ENCODE measurements at places on chromosomes 1 and 21.

DNA sequence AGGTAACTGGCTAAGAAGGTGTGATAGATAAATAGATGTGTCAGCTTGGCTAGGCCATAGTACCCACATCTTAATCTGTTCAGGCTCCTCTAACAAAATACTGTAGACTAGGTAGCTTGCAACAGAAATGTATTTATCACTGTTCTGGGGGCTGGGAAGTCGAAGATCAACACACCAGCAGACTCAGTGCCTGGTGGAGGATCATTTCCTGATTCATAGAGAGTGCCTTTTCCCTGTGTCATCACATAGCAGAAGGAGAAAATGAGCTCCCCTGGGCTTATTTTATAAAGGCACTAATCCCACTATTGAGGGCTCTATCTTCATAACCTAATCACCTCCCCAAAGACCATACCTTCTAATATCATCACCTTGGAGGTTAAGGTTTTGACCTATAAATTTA, 532.7 kb upstream of the OLFM3 start:
- DNase-seq = no peak

DNA sequence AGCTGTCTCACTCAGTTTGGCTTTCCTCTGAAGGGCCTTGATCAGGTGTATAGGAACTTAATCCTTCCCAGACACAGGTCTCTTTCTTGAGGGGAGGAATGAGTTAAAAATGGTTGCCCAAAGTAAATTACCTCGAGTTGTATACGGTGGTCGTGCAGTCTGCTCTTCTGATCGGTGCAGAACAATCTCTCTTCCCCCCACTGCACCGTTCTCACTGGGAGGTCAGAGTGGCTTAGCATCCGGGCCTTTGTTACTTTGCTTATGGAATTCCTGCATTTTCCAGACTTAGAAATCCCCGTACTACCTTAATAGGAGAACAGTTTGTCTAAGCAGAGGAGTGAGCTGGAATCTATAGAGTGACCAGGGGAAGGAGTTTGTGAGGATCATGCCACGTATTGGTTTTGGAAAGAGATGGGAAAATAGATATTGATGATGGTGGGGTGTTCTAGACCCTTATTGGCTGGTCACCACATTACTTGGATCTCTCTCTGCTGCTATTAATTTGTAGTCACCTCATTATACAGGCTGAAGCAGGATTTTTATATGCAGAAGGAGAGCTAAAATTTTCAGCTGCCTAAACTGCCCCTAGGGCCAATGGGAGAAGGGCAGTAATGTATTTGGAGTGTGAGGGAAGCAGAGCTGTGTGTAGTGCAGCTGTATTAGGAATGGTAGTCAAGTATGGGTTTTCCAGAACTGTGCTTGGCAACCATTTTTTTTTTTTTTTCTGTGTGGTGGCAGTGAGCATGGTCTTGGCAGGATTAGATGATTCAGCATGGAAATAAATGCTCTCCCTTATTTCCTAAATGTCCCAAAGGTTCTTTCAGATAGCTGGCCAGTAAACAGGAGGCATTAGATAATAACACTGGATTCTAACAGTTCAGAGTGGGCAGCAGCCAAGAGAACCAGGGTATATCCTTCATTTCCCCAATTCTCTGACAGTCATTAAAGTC, 81.5 kb downstream of the NDUFS5 start:
- peak; percentile 63 for DNase-seq

DNA sequence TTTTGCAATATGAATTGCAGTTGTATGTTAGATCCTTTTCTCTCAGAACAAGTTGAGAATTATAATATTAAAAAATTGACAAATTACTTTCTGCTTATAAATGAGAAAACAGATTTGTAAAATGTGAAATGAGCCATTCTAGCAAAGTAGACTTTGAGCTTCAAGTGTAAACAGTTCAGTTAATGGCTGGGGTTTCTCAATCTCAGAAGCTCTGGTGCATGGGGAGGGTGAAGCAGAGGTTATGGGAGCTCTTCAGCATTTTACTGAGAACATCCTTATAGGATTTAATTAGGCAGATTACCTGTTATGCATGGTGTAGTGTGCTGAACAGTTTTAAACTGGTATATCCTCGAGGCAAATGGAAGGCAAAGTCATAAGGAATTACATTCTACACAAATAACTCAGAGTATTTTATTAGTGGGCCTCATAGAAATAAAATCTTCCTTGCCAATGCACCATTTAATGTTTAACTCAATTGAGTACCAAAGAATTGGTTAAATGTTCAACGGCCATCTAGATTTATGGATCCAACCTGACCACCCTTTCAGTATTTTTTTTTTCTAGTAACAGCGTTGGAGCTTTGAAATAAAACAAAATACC, 1143.6 kb upstream of the ADGRL2 start:
- no peak for DNase-seq

DNA sequence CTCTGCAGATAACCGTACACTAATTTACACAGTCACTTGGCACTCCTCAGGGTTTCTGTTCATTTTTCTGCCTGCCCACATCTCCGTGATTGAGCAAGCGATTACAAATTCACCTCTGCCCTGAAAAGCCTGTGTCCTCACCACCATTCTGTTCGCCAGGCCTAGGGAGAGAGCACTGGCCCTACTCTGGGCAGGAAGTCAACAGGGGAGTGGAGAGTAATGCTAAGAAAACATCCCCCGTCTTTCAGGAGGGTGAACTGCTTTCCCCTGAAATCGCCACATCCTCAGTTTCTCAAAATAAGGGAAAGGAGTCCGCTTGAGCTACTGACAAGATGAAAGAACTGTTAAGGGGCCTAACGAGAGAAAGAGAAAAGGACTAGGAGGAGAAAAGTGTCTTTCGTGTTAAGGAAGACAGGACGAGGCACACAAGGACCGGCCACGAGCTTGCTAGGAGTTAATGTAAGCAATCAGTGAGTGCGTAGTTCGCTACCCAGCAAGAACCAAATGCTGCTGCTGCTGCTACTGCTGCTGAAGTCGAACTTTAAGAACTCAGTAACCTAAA, 632 bp downstream of the PEX19 start:
- DNase-seq = no peak

DNA sequence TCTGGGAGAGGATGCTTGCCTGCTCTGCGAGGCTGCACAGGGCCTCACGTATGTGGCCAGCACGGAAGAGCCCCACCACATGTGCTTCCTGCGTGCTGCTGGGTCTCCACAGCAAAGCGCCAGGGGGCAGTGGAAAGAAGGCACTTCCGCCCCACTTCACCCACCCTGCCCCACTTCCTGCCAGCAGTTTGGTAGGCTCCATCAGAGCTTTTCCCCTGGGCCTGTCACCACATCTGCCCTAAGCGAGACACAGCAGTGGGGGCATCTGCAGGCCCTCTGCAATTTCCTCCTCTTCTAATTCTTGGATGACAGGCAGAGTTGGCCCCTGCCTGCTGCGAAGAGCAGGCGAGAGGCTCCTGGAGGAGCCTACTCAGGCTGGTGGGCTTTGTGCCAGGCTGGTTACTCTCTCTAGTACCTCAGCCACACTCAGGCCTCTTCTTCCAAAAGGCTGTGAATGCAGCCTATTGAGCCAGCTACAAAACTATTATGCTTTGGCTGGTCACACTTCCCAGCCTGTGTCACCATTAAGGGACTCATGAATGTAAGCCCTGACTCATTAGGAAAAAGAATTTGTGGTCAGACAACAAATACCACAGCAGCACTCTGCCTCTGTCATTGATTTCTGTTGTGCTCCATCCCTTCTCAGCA, 25.0 kb downstream of the CD244 start:
- DNase-seq = peak; percentile 29

GRCh38 chr1:213227458-213227857, 176.4 kb downstream of the RPS6KC1 start:
- no peak for DNase-seq

GRCh38 chr1:81208441-81208840, 592.3 kb upstream of the ADGRL2 start:
- DNase-seq = no peak

GRCh38 chr21:44331650-44332307, 7.4 kb downstream of the CFAP410 start:
- no peak for DNase-seq

DNA sequence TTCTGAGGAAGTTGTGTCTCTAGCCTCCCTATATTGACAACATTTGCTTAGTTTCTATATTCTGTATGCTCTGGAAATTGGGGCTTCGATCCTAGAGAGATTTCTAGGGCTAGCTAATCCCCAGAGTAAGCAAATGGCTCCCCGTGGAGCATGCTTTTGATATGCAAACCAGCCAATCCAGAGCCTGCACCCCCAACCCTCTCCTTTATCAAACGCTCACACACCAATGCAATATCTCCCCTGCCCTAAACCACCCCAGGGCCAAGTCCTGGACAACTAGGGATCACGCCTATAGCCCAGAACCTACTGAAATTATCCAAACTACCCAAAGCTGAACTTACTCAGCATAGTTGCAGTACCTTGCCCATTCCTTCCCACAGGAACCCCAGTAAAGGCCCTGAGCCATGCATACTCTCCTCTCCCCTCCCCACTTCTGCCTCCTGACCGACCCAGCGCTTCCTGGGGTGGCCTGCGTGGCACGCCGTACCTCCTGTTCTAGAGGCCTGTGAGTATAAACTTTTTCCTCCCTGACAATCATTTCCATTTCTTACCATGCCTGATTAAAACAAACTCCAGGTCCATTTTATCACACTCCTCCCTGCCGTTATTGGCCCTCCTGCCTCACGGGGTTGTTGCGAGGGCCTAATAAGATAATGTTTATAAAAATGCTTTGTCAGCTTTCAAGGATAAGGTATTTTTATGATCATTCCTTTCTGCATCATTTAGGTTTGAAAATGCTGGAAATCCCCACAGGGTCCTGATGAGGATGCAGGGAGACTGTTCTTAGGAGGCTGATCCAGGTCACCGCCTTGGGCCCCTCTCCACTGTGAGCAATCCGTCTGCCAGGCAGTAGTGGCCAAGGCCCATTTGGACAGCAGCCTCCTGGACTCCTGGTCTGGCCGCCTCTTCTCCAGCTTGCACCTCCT, 102.7 kb downstream of the TENT5C start:
- DNase-seq = no peak

GRCh38 chr1:58650141-58650540, 49.7 kb downstream of the MYSM1 start:
- no peak for DNase-seq

- DNase-seq = no peak
These were observed 72.3 kb downstream of the TNR start for GRCh38 chr1:175671066-175671465.

DNA sequence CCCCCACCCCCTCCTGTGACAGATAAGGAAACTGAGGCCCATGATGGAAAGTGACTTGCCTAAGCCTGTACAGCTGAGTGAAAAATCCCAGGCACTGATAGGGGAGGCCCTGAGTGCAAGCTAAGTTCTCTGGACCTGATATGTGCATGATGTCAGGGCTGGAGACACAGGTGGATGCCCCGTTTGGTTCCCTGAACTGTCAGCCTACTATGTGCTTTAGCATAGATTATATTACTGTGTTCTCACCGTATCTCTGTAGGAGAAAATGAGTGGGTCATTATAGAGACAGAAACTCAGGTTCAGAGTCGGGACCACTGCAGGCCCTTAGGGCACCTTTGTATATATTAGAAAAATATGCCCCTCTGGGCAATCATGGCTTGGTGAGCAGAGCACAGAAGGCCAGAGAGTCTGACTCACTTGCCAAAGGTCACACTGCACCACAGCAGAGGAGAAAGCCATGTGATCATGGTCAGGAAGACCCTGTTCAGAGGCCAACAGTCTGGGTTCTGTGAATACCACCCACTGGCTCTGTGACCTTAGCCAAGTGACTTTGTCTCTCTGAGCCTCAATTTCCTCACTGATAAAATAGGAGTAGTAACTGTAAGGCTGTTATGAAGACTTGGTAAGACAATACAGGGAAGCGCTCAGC, 145.8 kb upstream of the WNT4 start:
- no peak for DNase-seq

- DNase-seq = no peak
These were observed 46.9 kb downstream of the IER5 start for GRCh38 chr1:181135437-181135731.

GRCh38 chr1:10283318-10283984, 73.1 kb downstream of the KIF1B start:
- DNase-seq = no peak

GRCh38 chr1:232308616-232309015, 321.3 kb downstream of the SIPA1L2 start:
- DNase-seq = no peak

DNA sequence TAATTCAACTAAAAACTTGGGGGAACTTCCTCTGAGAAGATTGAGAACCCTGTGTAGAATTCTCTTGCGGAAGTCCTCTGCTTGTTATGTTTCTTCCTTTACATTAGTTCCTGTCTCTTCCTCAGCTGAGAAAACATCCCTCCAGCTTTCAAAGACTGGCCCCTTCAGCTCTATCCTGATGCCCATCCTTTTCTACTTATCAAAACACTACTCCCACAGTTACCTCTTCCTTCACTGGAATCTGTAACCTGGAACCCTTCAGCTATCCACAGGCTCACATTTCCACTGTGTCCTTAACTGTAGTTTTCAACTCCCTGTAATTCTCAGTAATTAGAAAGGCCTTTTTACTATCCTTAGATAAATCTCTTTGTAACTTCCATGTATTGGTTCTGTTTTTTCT, 6.0 kb upstream of the DEDD start:
- no peak for DNase-seq

- no peak for DNase-seq
These were observed 917 bp downstream of the MEX3A start for GRCh38 chr1:156081180-156081916.

- DNase-seq = no peak
These were observed 37.7 kb upstream of the LRRN2 start for GRCh38 chr1:204723131-204723787.

Data from neuronal stem cell (in vitro differentiated cells).